ENCODE measurements at places on chromosomes 11 and 22.
A peak's percentile ranks its signal among the peaks of the same experiment; 100 is the strongest.

DNA sequence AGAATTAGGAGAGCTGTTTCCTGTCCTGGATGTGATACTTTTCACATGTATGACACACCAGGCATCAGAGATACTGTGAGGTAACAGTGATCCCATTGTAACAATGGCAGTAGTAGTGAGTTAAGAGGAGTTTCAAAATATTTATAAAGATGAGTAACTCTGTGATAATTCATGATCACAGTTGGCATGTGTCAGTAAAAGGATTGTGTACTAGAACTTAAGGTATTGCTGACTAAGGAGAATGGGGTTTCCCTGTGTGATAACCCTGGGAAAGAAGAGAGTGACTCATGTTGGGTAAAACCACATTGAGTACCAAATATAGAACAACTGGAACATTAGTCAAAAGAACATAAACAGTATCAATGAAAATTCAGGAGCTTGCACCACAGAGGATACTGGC lies 22.9 kb upstream of the SLC5A1 start:
- no peak overlapping the region for H3K4me3 ChIP-seq
- H3K36me3 ChIP-seq = no peaks in the 10 kb centered on the region
- DNase-seq = peak; percentile 81
- no peak overlapping the region for H3K27ac ChIP-seq

DNA sequence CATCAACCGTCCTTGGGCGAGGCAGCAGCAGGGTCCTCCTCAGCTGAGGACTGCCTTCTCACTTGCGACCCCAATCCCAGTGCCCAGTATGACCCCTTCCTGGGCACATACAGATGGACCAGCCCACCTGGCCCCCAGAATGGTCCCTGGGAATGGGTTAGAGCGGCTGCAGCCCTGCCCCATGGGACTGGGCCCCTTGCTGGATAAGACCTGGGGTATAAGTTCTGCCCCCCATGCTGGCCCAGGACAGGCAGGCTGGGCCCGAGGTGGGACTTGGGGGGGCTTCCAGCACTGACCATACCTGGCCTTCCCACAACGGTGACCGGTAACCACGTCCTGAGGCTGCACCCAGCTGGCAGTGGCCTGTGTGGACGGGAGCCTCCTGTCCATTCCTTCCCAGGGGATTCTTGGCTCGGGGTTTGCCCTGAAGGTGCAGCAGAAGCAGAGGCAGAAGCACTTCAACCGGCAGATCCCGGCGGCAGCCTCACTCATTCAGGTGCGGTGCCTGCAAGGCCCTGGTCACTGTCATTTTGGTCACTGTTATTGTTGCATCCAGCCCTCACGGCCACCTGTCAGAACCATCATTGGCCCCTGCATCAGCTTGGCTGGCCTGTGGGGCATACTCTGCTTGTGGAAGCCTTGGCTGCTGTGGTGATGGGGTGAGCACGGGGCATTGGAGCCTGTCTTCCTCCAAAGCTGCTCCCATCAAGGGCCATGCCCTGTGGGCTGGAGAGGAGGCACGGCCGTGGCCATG lies 114.8 kb downstream of the KCNQ1OT1 start:
- no peak overlapping the region for H3K4me3 ChIP-seq
- H3K36me3 ChIP-seq = no peaks in the 10 kb centered on the region
- peaks cover 13% of the 10 kb centered on the region for H3K27me3 ChIP-seq
- H3K27ac ChIP-seq = no peak overlapping the region
- DNase-seq = no peak
- H3K4me1 ChIP-seq = no peaks in the 10 kb centered on the region

DNA sequence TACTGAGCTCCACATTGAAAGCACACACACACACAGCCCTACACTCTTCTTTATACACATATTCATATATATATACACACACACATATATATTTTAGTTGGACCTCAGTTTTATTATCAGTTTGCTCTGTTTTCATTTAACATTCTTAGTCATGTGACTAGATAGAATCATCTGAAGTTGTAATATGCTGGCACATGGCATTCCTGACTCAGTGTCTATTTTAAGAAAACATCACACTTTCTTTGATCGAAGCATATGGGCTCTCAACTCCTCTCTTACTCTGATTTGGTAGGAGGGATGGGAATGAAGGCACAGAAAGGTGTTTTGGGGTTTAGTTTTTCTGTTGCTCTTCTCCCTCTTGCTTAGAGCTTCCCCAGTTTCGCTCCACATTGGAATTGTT lies 24.8 kb downstream of the AMOTL1 start:
- H3K4me3 ChIP-seq = no peak overlapping the region
- peak; percentile 65 for DNase-seq
- H3K27ac ChIP-seq = peak overlapping the region; percentile 14
- no peaks in the 10 kb centered on the region for H3K36me3 ChIP-seq
- no peaks in the 10 kb centered on the region for H3K27me3 ChIP-seq
- H3K4me1 ChIP-seq = peaks cover 40% of the 10 kb centered on the region

DNA sequence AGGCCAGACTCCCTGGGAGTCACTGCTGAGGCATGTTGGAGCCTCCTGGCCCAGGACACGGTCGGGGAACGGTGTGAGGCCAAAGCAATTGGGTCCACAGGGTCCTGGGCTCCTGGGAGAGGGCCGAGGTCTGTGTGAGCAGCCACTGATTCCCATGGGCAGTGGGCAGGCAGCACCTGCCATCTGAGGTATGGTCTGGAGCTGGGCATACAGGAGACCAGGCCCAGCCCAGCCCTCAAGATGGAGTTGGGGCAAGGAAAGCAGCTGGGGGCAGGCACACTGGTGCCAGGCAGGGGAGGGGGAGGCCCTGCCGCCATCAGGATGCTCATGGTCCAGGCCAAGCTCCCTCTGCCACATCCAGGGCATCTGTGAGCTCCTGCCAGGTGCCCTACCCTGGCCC lies 32.2 kb upstream of the HMOX1 start:
- peaks cover 19% of the 10 kb centered on the region for H3K36me3 ChIP-seq
- H3K4me1 ChIP-seq = peaks cover 10% of the 10 kb centered on the region
- no peak for DNase-seq
- no peak overlapping the region for H3K4me3 ChIP-seq
- H3K27ac ChIP-seq = no peak overlapping the region

GRCh38 chr22:39253435-39254070 lies 8.8 kb upstream of the PDGFB start:
- no peak overlapping the region for H3K4me3 ChIP-seq
- no peaks in the 10 kb centered on the region for H3K36me3 ChIP-seq
- peak overlapping the region; percentile 57 for H3K27ac ChIP-seq
- peak; percentile 89 for DNase-seq
- peaks cover 40% of the 10 kb centered on the region for H3K4me1 ChIP-seq

DNA sequence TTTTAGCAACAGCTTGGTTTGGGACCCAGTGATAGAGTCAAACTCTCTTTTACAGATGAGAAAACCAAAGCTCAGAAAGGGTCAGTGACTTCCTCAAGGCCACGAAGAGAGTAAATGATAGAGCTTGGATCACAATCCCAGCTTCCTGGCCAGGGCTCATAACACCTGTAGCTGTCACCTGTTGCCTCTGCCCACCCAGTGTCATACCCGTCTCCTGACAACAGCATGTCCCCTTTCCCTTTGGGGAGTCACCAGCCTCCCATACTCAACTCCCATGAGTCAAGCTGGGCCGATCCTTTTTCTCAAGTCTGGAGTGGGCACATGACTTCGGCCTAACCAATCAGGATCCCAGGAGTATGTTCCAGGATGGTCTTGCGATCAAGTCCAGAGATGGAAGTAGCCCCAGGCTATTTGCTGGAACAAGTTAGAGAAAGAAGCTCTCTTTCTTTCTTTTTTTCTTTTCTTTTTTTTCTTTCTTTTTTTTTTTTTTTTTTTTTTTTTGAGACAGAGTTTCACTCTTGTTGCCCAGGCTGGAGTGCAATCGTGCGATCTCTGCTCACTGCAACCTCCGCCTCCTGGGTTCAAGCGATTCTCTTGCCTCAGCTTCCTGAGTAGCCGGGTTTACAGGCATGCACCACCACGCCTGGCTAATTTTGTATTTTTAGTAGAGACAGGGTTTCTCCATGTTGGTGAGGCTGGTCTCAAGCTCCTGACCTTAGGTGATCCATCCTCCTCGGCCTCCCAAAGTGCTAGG lies 27.8 kb upstream of the MYH9 start:
- H3K36me3 ChIP-seq = 0 out of 2 replicates have a peak, but pooled peaks cover under 1% of the 10 kb centered on the region
- peaks cover 21% of the 10 kb centered on the region for H3K4me1 ChIP-seq
- DNase-seq = no peak
- H3K4me3 ChIP-seq = no peak overlapping the region
- no peaks in the 10 kb centered on the region for H3K27me3 ChIP-seq

GRCh38 chr22:35482311-35482710 lies 58.3 kb upstream of the RASD2 start:
- no peak overlapping the region for H3K27ac ChIP-seq
- H3K4me3 ChIP-seq = no peak overlapping the region
- peaks cover 19% of the 10 kb centered on the region for H3K4me1 ChIP-seq
- DNase-seq = no peak
- H3K27me3 ChIP-seq = no peaks in the 10 kb centered on the region

- DNase-seq = no peak
- peaks cover 2% of the 10 kb centered on the region for H3K27me3 ChIP-seq
- no peaks in the 10 kb centered on the region for H3K4me1 ChIP-seq
- H3K4me3 ChIP-seq = no peak overlapping the region
- no peaks in the 10 kb centered on the region for H3K36me3 ChIP-seq
- H3K27ac ChIP-seq = no peak overlapping the region
Observed at GRCh38 chr11:82750643-82751139, 17.0 kb upstream of the FAM181B start.

GRCh38 chr11:27934830-27935145 lies 173.2 kb downstream of the KIF18A start:
- H3K27ac ChIP-seq = peak overlapping the region; percentile 90
- no peaks in the 10 kb centered on the region for H3K36me3 ChIP-seq
- peak overlapping the region; percentile 11 for H3K4me3 ChIP-seq
- peak; percentile 98 for DNase-seq

DNA sequence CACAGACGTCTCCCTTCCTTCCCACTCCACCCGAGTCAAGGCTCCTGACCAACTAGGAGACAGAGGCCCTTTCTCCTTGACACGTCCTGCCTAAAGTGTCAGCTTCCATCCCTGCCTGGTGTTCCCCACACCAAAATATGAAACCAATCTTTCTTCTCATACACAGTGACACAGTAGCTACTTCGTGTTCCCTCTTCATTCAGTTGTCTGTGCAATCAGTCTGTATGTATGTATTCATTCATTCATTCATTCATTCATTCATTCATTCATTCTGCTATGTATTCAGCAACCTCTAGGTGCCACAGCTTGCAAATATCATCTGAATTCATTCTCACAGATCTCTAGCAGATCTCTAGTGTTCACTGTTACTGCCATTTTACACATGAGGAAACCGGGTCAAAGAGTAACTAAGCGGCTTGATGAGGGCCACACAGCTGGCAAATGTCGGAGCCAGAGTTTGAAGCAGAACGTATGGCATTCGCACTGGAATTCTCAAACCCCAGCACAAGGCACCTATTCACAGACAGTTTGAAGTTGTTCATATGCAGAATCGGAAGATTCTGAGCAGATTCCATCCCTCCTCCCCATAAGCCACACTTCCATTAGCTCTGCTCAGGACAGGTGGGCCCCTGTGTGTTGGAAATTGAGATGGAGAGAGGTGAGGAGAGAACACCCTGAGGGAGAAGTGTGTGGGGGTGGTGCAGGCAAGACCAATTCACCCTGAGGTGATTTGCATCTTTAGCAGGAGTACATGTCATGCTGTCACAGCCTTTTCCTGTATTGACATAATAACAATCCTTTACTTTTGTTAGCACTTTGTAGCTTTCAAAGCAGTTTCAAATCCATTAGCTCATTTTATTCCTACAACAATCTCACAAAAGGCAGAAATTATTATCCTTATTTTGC lies 275.7 kb downstream of the ST3GAL4 start:
- H3K27me3 ChIP-seq = no peaks in the 10 kb centered on the region
- peaks cover 3% of the 10 kb centered on the region for H3K4me1 ChIP-seq
- DNase-seq = no peak
- no peaks in the 10 kb centered on the region for H3K36me3 ChIP-seq
- H3K4me3 ChIP-seq = no peak overlapping the region

GRCh38 chr11:44905131-44905866 lies 45.4 kb downstream of the TP53I11 start:
- no peak overlapping the region for H3K4me3 ChIP-seq
- H3K27ac ChIP-seq = no peak overlapping the region
- H3K4me1 ChIP-seq = peaks cover 2% of the 10 kb centered on the region
- H3K27me3 ChIP-seq = peaks cover 25% of the 10 kb centered on the region
- DNase-seq = peak; percentile 37

DNA sequence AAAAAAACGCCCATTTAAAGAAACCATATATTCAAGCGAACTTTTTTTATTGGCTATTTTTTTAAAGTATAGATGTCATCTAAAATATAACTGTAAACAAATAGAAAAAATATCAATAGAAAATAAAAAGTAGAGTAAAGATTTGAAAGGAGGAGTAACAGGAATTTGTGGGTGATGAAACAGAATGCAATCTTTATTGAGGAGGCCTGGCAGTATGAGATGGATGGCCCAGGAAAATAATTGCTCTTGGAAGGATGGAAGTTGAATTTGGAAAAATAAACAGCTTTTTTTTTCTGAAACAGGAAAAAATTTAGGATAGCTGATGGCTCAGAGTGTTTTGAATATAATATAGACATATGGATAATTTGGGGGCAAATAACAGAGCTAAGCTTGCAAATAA lies 219.0 kb downstream of the CASP12 start:
- DNase-seq = no peak
- no peak overlapping the region for H3K4me3 ChIP-seq
- H3K36me3 ChIP-seq = no peaks in the 10 kb centered on the region

DNA sequence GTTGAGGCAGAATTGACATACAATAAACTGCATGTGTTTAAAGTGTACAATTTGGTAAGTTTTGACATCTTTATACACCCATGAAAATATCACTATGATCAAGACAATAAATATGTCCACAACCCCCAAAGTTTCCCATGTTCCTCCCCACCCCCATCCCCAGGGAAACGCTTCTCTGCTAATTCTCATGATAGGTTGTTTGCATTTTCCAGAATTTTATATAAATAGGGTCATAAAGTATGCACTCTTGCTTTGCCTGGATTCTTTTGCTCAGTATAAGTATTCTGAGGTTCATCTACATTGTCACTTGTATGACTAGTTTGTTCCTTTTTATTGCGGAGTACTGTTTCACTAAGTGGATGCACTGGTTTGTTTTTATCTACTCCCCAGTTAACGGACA lies 35.6 kb downstream of the MYEOV start:
- no peaks in the 10 kb centered on the region for H3K36me3 ChIP-seq
- H3K27me3 ChIP-seq = no peaks in the 10 kb centered on the region
- H3K4me3 ChIP-seq = no peak overlapping the region

GRCh38 chr11:77212314-77213007 lies 84.4 kb downstream of the MYO7A start:
- DNase-seq = no peak
- H3K27me3 ChIP-seq = peaks cover 23% of the 10 kb centered on the region
- no peak overlapping the region for H3K27ac ChIP-seq
- H3K4me1 ChIP-seq = no peaks in the 10 kb centered on the region
- no peaks in the 10 kb centered on the region for H3K36me3 ChIP-seq

DNA sequence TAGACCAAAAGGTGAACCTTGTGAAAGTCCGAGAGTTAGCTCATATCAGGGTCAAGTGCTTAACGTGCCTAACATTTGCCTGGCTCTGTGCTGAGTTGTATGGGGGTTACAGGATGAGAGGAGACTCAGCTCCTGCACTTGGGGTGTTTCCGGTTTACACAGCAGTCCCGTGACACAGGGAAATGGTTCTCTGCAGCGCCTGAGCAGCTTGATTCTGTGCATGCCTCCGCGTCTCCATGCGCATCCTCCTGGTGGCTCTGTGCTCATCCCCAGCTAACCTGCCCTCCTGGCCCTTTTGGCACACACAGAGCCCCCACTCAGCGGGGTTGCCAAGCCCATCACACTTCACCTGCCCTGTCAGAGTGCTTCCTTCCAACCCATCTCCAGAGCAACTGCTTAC lies 238.3 kb upstream of the TBCEL start:
- peaks cover 28% of the 10 kb centered on the region for H3K27me3 ChIP-seq
- no peak overlapping the region for H3K27ac ChIP-seq
- DNase-seq = no peak
- no peaks in the 10 kb centered on the region for H3K36me3 ChIP-seq
- H3K4me1 ChIP-seq = no peaks in the 10 kb centered on the region
